Activated CD4-positive, alpha-beta T cell treated with anti-CD3 and anti-CD28 coated beads, Interleukin-2, amount 50 U/mL, for 4 hours (primary cell): ENCODE measurements at places on chromosomes 1 and 21.

GRCh38 chr1:185934476-185935189, 200.4 kb downstream of the HMCN1 start:
- no peak for DNase-seq

GRCh38 chr1:119091618-119092017, 48.8 kb downstream of the WARS2 start:
- DNase-seq: no peak

GRCh38 chr1:212487286-212487685, 54.6 kb downstream of the NENF start:
- DNase-seq: no peak

GRCh38 chr1:227742738-227743715, 7.8 kb downstream of the SNAP47 start:
- DNase-seq: no peak

DNA sequence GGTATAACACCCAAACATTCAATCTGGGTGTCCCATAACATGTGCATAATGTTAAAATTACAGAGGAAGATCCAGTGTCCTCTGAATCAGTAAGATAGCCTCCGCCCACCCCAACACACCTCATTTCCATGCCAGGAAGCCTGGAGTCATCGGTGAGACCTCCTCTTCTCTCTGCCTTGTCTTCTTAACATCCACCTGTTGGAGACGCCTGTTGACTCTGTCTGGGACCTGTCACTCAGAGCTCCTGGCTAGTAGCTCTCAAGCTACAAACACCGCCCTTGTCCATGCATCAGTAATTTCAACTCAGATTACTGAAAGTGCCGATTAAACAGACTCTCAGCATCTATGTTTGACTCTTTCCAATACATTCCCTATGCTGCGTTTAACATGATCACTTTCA, 27.4 kb downstream of the KCNJ15 start:
- no peak for DNase-seq

DNA sequence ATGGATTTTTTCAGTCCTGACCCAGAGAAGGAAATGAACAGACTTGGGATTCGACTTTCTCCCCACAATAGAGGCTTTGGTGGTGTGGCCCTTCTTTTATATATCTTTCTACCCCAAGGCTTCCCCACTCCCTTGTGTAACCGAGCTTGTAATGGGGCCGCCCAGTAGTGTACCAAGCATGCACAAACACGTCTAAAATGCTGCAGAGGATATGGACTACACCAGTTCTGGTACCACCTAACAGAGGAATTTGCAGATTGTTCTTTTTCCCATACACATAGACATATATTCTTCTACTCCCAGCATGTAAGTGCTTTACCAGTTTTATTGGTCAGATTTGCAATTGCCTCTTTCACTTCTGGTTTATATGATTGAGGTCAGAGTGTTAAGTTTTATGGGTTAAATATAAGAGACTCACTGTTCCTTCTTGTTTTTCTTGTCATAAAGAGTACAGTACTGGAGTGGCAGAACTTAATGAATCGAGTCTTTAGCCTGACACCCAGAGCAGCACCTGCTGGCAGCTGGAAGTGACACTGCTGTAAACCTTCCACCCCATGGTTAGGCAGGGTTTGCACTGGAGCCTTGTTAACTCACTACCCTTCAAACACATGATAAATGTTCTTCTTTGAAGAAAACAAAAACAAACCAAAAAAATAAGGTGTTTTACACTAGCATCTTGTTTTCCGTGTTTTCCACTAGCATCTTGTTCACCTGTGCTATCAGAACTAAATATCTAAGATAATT, 198.6 kb downstream of the PTPRC start:
- no peak for DNase-seq

DNA sequence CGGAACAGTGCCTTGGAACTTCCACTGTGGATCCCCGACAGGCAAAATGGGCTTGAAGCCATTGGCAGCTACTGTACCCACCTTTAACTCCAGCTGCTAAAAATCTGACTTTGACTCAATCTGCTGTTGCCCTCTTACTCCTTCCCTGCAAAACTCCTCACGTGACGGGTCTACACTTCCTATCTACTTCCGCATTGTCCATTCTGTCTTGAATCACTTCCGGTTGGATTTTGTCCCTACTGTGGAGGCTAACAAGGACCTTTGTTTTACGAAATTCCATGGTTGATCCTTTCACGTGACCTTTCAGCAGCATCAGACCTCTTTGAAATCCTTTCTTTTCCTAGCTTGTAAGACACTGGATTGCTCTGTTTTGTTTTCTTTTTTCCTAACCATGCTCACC, 268.4 kb downstream of the PRDM2 start:
- DNase-seq: no peak

DNA sequence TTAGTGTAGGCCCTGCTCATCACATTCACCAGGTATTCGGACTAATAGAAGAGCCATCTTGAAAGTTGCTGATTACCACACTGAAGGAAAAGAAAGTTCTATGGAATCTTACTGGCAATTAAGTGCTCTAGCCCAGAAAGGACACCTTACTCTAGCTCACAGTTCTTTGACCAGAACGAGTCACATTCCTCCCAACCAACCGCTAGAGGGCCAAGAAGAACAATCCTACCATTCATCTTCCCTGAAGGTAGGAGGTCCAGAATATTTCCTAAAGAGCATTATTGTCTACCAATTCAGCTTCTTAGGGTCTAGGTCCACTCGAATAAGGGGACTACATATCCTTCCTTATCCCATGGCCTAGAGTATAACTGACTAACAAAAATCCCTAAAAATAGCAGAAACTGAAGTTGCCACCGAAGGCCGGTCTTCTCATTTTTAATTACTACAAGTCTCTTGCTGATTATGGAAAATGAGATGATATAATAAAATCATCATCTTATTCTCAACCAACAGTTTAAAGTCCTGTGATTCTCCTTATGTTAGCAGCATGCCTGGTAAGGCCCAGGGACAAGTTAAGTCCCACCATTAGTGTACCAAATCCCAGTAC, 2.7 kb upstream of the FMO1 start:
- DNase-seq: no peak

DNA sequence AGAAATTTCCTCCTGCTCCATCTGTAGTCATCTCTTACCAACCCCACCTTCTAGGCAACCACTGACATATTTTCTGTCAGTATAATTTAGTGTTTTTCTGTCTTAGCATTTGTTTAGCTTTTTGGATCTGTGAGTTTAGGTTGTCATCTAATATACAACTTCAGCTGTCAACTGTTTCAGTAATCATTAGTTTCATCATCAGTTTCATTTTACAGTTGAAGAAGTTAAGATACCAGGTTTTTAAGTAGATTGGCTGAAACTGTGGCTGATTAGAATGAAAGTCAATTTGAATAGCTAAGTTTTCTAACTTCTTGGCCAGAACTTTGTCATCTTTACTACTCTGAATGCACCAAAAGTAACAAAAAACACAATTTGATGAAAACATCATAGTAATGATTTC, 1957.3 kb downstream of the NCAM2 start:
- no peak for DNase-seq

GRCh38 chr1:100265931-100266740, at the start of gene RTCA:
TSS of gene RTCA (plus strand) at chr1:100266216. CDS start at chr1:100266376, 160 bp downstream.
- DNase-seq: peak; percentile 93

- DNase-seq: no peak
Observed at GRCh38 chr1:196381544-196381943, 226.7 kb downstream of the KCNT2 start.

DNA sequence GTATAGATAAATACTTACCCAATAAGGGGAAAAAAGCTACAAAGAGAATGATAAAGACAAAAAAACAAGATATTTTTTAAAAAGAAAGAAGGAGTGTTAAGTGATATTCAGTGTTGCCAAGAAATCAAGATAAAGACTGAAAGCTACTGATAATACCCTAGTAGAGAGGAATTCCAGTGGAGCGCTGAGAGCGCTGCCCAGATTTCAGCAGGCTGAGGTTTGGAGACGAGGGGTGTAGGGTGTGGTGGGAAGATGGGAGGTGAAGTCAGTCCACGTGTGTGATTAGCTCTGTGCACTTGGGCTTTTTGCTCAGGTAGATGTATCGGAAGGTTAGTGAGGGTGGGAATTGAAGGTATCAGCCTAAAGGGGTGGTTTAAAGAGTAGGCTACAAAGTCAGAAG, 47.8 kb downstream of the FMN2 start:
- DNase-seq: no peak

GRCh38 chr1:65265296-65265650, 44.1 kb upstream of the DNAJC6 start:
- DNase-seq: no peak

DNA sequence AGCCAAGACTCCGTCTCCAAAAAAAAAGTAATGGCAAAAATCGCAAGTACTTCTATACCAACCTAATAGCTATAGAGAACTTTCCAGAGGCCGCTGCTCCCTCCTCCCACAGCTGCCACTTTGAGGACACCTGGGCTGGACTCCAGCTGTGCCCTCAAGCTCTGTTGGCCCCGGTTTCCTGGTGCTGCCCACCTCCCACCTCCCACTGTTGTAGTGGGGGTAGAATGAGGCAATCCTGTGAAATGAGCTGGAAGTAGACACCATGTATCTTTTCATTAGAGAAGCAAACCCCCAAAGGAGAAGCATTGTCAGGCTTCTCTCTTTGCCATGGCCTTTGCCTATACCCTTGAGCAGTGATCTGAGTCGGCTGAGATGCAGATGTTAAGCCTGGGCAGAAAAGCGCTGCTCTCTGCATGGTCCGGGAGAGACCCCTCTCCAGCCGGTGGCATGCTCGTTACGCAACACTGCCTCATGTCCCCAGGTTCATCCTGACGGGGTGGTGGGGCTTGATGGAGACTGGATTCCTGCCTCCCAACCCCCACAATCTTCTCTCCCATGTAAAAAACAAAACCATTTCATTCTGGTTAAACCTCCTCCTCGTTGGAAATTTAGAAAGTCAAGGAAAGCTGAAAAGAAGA, 39.7 kb downstream of the SIM2 start:
- no peak for DNase-seq

DNA sequence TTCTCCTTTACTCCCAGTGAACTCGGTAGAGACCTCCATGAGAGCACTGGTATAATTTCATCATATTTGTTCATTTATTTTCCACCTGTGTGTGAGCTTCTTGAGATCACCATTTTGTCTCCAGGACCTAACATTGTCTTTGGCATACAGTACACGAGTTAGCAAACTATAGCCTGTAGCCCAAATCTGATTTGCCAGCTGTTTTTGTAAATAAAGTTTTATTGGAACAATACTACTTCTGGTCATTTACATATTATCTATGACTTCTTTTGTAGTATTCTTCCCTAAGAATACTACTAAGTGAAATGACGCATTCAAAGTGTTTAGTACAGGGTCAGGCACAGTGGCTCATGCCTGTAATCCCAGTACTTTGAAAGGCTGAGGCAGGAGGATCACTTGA, 449.5 kb downstream of the PLPP3 start:
- DNase-seq: no peak

DNA sequence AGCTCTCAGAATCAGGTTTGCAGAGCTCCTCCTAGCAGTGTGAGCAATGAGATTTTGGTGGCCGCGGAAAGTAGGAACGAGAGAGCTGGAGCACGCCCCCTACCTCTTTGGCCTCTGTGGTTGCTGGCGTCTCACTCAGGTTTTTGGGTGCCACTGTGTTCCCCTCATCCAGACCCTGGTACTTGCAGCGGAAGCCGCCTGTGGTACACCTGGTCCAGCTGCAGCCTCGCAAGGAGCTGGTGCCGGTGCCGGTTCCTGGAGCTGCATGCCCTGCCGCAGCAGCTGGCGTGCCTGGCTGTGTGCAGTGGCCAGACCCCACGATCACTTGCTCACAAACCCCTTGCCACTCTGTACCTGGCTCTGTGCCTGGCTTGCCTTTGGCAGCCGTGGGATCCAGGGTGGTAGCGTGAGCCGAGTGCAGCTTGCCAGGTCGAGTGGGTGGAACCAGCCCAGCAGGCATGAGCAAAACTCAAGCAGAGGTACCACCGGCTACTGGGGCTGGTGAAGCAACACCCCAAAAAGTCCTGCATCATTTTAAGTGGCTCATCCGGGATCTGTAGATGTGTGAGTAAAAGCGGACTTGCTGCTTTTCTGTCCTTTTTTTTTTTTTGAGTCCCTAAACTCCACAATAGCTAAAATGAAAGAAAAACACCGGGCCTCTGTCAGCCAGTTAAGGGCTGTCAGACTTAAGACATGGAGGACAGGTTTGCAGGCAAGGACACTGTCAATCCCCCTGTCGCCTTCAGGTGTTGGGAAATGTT, 844.9 kb downstream of the KCNT2 start:
- no peak for DNase-seq

GRCh38 chr21:36910581-36911307, 55.7 kb downstream of the HLCS start:
- DNase-seq: no peak

DNA sequence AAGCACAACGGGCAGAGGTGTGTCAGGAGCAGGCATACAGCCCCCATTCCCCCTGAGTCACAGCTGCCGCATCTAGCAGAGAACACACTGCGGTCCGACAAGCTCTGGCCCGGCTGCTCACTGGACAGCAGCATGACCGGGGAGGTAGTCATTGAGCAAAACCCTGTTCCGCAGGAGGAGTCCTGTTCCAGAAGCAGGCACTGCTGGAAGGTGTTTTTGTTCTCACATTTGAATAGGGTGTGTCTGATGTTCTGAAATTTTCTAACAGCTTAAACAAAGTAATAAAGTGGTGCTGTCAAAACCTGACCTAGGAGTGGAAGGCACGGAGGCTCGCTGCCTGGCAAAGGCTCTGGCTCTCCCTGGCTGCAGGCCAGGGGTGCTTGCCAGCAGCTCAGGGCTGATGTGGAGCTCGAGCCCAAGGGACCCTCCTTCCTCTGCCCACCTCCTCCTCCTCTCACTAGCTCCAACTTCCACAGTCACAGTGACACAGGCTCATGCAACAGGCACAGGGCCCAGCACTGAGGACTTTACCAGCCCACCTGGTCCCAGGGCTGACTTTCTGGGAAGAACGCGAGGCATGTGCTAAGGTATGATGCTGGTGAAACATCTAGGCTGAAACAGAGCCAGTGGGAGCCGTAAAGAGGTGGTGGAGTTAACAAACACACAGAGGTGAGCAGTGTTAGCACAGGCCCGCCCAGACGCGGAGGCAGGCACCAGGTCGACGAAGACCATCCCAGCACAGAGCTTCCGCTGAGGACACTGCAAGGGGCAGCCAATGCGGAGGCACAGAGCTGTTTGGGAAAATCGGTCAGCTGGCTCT, 118.6 kb upstream of the IFFO2 start:
- no peak for DNase-seq

- no peak for DNase-seq
Observed at GRCh38 chr1:185480545-185480944, 163.5 kb upstream of the IVNS1ABP start.

DNA sequence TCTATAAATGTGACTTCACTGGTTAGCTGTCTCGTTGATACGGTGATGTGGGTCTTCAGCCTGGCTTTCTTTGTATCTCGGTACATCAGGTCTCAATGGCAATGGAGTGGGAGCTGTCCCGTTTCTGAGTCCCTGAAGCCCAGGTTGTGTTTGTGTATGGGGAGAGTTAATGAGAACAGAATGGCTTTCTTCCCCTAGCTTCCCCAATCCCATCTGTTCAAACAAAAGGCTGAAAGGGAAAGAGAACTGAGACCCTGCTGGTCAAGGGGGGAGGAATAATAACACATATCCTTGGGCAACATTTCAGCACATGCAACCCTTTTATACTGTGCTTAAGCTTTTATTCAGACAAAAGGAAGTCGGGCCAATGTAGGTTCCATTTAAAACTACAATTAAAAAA, 28.4 kb upstream of the CASQ2 start:
- DNase-seq: no peak

GRCh38 chr21:14817311-14817710, 247.5 kb downstream of the NRIP1 start:
- DNase-seq: no peak
